ENCODE measurements at places on chromosomes 6 and 20.

DNA sequence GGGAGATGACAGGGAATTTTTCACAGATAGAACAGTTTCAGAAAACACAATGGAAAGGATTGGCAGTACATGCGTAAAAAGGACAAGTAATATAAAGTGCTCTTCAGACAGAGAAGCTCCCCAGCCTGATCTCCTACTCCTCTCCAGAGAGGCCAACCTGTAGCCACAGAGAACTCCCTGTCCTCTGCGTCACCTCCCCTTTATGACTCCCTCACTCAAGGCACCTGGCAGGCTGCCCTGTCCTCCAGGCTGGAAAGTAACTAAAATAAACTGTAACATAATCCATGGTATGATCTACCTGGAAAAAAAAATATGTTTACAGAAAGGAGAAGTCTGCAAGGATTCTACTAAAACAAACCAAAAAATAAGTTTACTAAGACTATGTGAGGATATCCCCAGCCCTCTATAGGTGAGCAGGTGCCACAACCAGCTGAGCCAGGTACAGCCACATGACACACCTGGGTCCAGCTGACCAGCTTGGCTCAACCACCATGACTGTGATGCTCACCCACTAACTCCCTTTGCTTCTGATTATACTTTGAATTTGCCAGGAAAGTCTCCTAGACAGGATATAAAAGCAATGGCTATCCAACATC lies 29.2 kb downstream of the MBOAT1 start:
- DNase-seq = no peak

- peak; percentile 47 for DNase-seq
Observed at GRCh38 chr6:135675862-135676261, 175.6 kb upstream of the PDE7B start.

- DNase-seq = no peak
Observed at GRCh38 chr6:155534678-155535077, 79.0 kb upstream of the NOX3 start.

- no peak for DNase-seq
Observed at GRCh38 chr6:108958900-108959770, 110.9 kb downstream of the ARMC2 start.

DNA sequence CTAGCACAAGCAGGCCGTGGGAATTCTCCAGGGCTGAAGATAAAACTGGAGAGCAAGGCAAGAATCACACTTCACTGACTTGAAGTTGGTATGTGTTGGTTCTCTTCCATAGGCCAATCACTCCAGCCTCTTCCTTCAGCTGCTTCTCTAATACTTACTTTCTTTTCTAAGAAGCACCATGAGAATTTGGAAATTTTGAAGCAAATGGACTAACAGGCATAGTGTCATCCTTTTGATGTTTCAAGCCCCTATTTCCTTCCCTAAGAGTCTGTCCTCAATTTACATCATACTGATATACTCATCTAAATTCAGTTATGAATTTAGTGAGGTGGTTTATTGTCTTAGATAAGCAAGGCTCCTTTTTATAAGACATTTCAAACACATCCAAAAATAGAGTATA lies 24.0 kb downstream of the SLC26A8 start:
- DNase-seq = no peak

DNA sequence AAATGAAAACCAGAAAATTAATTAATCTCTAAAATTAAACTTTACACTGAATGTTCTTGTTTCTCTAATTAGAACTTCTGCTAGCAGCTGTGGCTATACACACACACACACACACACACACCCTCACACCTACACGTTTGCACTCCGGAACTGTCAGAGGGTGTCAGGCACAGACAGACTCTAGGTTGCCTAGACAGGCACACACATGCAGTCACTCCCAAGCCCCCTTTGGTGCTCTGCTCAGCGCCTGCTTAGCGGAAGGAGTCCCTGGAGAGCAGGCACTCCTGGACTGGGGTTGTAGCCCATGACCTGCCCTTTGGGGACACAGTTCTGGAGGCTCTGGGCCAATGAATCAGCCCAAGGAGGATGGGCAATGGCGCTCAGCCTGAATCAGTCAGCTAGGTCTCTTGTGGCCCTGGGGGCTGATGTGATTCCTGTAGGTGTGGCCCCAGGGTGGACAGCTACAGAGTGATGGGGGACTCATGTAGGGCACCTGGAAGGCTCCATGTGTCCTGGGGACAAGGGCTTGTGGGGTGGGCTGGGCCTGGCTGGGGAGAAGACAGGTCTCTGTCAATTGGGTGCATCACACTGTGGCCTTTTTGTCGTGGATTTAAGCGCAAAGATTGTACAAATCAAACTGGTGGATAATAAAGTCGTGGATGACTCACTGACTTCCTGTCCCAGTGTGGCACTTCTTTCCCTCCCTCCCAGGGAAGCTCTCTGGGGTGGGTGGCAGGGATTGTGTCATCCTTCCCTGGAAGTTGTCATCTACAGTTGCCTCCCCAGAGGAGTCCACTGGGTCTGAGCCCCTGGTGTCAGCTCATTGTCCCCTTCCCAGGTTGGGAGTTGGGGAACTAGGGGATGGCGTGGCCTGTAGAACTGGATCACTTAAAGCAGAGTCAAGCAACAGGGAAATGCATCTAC lies 8.8 kb downstream of the TMEM151B start:
- no peak for DNase-seq

GRCh38 chr6:82360552-82360951 lies 3.1 kb upstream of the TPBG start:
- no peak for DNase-seq

- DNase-seq = no peak
Observed at GRCh38 chr6:1574890-1575209, 34.9 kb upstream of the FOXC1 start.

GRCh38 chr6:41732591-41733359 lies 2.6 kb downstream of the TFEB start:
- DNase-seq = peak; percentile 61

All from activated CD4-positive, alpha-beta T cell treated with anti-CD3 and anti-CD28 coated beads for 4 hours (primary cell).